ENCODE measurements at places on chromosomes 16 and 17.

DNA sequence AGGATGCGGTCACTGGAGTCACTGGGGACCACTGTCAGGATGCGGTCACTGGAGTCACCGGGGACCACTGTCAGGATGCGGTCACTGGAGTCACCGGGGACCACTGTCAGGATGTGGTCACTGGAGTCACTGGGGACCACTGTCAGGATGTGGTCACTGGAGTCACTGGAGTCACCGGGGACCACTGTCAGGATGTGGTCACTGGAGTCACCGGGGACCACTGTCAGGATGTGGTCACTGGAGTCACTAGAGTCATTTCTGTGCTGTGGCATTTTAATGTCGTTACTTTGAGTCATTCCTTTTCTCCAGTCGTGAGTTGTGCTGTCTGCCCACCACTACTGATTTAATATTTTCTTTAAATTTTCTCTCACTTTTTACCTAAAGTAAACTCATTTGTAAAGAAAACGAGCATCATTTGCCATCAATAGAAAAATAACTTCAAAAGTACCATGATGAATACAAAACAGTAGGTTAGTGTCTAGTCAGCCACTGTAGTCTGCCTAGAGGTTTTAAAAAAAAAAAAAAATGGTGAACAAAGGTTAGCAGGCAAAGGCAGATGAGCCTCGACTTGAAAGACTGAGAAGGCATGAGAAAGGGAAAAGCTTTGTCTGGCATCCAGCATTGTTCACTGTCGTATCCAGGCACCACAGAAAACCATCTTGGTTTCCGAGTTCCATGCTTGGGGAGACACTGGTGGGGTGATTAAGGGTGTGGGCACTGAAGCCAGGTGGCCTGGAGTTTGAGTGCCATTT, 346.6 kb downstream of the SNX29 start:
- DNase-seq = no peak

DNA sequence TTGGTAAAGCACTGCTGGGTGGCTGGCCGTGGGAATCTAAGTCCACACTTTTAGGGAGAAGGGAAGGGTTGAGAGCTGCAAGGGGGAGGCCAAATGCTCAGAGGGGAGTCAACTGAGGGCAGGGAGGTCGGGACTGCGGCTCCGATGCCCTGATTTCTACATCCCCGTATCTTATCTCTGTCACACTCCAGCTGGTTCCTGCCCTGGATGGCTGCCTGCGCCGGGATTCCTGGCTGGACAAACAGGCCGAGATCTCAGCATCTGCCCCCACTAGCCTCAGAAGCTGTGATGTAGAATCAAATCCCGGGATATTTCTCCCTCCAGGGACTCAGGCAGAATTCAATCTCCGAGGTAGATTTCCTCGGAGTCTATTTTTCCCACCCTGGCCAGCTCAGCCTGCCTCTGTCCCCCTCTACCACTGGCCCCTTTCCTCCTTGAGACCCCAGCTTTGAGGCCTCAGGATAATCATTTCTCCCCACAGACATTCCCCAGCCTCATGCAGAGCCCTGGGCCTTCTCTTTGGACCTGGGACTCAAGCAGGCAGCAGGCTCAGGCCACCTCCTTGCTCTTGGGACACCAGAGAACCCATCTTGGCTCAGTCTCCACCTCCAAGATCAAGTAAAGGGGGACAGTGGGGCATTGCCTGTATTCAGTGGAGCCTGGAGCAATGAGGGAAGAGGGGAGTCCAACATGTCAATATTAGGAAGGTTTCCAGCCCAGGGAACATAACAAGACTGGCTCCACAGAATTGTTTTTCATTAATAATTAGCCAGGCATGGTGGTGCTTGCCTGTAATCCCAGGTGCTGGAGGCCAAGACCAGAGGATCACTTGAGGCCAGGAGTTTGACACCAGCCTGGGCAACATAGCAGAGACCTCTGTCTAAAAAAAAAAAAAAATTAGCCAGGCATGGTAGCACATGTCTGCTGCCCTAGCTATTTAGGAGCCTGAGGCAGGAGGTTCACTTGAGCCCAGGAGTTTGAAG, 1.8 kb downstream of the SHBG start:
- no peak for DNase-seq

- no peak for DNase-seq
Measured at GRCh38 chr16:1381612-1382406, 30.1 kb downstream of the GNPTG start.

GRCh38 chr16:89066721-89067120, 26.9 kb upstream of the ACSF3 start:
- no peak for DNase-seq

DNA sequence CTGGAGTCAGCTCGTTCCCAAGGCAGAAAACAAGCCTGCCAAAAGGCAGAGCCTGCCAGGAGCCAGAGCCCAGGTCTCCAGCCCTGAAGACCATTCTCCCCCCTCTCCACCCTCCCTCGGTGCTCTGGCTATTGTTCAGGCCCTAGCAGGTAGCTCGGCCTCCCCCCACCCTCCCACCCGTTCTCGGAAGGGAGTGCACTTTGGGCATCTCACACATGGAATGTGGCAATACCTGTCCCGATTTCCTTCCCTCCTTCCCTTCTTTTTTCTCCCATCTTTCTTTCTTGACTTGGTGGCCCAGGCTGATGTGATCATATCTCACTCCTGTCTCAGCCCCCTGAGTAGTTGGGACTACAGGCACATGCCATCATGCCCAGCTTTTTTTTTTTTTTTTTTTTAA, 12.4 kb downstream of the CNGB1 start:
- DNase-seq = no peak

GRCh38 chr16:12458591-12459358, 344.9 kb downstream of the CPPED1 start:
- peak; percentile 82 for DNase-seq

GRCh38 chr16:57638381-57638780, 10.0 kb downstream of the ADGRG1 start:
- no peak for DNase-seq

DNA sequence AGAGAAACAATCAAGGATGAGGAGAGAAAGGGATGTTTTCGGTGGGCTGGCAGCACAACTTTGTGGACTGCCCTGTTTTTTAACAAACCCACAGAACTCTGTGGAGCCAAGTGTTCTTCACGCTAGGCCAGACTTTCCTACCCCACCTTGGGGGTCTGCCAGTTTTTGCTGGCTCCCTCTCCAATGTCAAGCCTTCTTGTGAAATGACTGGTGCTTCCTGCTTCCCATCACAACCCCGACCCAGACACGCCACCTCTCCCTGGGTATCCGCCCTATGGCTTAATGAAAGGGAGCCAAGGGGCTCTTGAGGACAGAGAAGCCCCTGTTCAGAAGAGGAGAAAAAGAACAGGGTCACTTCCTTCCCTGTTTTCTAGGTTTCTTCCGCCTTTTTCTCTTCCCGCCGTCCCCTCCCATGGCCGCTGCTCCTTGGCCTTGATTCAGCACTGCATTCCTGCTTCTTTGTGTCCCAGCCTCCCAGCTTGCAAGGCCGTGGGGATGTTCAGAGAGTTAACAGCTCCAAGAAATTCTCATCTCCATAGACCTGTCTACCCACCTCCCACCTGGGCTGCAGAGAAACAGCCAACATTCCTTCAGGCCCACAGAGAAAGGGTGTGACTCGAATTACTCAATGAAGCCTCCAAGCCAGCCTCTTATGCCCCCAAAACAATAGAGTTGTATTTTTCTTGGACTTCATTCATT, 16.5 kb upstream of the SOX9 start:
- no peak for DNase-seq

- DNase-seq = no peak
Measured at GRCh38 chr17:82874011-82874835, 34.4 kb upstream of the ZNF750 start.

DNA sequence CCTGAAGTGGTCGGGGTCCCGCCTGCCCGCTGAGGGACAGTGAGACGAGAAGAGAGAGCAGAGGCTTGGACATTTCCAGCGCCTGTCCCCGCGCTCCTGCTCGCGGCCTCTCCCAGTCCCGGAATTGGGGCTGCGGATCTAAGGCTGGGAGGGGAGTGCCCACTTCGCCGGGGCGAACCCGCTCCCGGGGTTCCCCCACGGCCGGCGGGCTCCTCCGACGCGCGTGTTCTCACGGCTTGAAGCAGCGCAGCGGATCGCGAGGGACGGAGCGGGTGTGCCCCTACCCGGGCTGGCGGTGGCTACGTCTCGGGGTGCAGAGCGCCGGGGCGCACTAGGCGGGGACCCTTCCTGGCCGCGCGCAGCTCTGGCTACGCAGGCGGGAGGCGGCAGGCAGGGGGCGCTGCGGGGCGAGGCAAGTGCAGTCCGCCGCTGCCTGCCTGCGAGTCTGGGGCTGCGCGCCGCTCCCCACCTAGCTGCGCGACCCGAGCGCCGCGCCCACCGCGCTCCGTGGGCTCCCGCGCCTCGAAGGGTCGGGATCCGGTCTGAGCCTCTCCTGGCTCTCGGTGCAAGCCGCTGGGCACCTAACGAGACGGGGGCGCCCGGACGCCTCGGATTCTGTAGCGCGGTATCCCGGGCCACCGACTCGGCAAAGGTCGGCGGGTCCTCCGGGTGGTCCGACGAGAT, 1.2 kb downstream of the NGFR start:
- DNase-seq = peak; percentile 78
